ENCODE measurements at places on chromosomes 6 and 20.

- DNase-seq, result no peak
Observed at GRCh38 chr6:143125864-143126573, 65.3 kb downstream of the AIG1 start.

- DNase-seq, result no peak
Observed at GRCh38 chr6:47138046-47138445, 95.9 kb upstream of the ADGRF1 start.

- no peak for DNase-seq
Observed at GRCh38 chr20:20786428-20786827, 74.0 kb upstream of the RALGAPA2 start.

DNA sequence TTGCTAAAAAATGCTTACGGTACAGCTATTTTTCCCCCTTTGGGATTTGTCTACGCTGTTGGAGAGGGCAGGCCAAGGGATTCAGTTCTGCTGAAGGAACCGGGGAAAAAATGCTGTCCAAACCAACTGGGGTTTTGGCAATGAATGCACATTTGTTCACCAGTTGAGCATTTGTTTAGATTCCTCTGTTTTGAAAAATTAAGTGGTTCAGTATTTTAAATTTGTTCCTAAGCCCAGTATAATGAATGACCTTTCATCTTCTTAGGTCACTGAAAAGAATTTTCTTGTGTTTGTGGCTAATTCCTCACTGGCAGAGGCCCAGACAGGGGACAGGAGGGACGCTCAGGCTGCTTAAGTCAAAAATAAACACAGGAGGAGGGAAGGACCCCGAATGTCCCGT lies 10.8 kb upstream of the EYA2 start:
- no peak for DNase-seq

DNA sequence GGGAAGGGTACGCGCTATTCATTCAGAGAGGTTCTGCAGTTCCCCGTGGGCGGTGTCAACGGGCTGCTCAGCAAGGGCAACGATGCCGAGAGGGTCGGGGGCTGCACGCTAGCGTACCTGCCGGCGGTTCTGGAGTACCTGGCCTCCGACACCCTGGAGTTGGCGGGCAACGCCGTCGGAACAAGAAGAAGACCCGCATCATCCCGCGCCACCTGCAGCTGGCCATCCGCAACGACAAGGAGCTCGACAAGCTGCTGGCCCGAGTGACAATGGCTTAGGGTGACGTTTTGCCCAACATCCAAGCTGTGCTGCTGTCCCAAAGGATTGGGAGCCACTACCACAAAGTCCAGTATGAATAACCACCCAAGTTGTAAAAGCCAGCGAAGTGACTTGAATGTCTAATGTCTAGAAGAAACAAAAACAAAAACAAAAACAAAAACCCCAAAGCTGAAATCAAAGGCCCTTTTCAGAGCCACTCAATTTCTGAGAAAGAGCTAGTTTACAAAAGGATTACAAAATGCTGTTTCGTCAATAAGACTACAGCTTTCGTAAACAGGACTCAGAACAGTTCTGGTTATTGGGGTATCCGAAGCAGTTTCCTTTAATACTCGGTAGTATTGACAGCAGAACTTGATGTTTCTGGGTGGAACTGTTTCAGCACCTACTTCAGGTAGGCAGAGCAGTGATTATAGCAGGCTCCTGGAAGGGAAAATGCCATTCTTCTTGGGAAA lies 21.9 kb upstream of the SLC17A4 start:
- DNase-seq, result no peak

DNA sequence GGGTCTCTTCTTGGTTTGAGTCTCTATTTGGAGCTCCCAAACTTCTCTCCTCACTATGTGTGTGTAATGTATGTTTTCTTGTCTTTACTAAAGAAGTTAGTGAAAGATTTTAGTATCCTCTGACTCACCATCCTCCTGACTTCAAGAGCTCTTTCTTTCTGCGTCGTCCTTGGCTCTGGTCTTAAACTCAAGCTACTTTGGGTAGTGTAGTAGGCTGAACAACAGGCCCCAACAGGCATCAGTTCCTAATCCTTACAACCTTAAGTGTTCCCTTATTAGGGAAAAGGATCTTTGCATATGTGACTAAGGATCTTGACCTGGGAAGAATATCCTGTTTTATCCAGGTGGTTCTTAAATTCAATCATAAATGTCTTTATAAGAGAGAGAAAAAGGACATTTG lies 810.2 kb downstream of the MAFB start:
- no peak for DNase-seq

DNA sequence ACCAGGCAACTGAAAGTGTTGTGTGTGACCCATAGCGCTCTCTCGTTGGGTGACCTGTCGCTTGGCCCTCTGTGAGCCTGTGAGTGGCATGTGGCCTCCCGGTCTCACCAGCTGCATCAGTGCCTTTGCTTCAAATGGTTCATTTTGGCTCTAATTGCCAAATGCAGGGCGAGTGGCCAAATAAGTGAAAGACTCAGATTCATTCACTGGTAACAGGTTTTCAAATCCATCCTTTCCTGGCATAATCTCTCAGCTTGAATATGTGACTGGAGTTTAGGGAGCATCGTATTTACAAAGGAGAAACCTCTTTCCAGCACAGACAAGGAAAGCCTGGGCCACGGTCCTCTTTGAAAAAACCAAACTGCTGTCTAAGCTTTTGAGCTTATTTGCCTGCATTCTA lies 321.6 kb upstream of the QKI start:
- DNase-seq, result no peak

- no peak for DNase-seq
Observed at GRCh38 chr6:106924694-106925523, 49.6 kb downstream of the CD24 start.

DNA sequence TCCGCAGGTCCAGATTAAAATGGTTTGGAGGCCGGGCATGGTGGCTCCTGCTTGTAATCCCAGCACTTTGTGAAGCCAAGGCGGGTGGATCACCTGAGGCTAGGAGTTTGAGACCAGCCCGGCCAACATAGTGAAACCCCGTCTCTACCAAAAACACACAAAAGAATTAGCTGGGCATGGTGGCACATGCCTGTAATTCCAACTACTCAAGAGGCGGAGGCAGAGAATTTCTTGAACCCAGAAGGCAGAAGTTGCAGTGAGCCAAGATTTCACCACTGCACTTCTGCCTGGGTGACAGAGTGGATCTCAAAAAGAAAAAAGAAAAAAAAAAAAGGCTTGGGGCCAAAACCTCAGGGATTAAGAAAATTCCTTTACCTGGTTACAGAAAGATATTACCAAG lies 30.5 kb downstream of the C6orf15 start:
- no peak for DNase-seq

DNA sequence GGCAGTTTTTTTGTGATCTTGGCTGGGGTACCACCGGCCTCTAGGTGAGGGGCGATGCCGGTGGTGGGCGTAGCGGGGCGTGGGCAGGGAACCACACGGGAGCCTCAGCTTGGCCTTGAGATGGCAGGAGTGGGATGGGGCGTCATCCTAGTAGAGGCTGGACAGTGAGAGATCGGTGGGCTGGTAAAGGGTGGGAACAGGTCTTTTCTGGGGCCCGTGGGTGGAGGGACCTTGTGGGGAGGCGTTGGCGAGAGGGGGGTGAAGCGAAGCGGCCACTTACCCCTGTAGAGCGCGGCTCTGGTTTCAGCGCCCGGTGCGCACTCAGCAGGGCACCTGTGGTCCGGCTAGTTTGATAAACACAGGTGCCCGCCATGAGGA lies 12.0 kb downstream of the ITPR3 start:
- no peak for DNase-seq

DNA sequence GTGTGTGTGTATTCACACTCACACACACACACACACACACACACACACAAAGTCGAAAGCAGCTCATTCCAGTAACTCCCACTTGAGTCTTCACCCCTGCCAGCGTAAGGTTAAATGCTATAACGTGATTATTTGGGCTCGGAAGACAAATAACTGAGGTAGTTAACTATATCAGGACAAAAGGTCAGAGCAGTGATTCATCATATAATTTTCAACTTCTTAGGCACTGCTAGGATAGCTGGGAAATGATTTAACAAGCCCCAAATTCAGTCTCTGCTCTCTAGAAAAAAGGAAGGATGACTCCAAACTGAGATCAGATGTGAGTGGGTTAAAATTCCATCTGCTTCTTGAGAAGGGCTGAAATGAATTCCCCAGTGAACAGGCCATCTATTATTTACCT lies 30.7 kb downstream of the HDGFL1 start:
- no peak for DNase-seq
